ENCODE measurements at places on chromosomes 2 and 18.

GRCh38 chr18:75100832-75101630, 107.9 kb downstream of the PTGR3 start:
- DNase-seq, result no peak

DNA sequence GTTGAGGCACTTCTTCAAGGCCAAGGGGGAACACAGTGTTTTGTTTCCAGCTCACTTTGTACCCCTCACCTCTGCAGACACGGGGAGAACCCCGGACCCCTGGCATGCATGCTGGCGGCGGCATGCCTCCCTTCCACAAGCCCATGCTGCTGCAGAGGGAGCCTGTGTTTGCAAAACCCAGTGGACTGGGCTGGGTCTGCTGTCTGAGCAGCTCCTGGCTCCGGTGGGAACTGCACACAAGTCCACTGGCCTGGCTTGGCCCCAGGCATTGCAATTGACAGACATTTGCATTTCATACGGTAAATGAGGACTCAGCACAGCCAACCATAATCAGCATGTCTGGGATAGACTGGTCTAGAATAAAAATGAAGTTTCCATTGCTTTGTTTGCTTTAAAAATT, 62.4 kb downstream of the RALBP1 start:
- DNase-seq, result no peak

- no peak for DNase-seq
These were observed 60.5 kb upstream of the PMAIP1 start for GRCh38 chr18:59839246-59839645.

DNA sequence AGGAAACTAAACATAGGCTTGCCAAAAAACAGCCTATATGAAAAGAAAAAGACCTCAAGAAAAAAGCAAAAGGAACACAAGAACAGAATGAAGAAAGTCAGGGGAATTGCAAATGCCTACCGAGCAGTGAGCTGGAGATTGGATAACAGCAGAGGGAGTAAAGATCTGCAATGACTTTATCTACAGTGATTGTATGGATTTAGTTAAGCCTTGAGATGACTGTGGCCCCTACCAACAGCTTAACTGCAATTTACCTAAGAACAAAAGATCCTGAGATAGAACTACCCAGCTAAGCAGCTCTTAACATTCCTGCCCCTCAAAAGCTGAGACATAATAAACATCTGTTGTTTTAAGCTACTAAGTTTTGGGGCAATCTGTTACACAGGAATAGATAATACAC, 20.5 kb downstream of the LNPK start:
- no peak for DNase-seq

GRCh38 chr18:35143622-35144596, 96.9 kb upstream of the ZNF397 start:
- DNase-seq, result no peak

DNA sequence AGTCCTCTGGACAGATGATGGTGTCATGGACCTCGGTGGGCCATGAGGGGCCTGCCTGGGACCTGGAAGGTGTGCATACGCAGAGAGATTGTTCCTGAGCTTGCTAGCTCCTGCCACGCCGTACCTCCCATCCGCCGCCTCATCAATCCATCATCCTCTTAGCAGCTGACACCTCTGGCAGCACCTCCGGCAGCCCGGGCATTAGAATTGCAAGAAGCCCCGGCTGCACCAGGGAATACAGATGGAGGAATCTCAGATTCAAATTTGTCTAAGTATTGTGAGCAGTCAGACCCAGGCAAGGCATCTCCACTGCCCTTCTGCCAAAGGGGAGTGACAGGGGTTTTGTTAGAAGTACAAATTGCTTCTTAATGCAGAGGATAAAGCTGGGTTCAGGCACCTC, 4.5 kb downstream of the C1QL2 start:
- no peak for DNase-seq

GRCh38 chr2:119261493-119262225, 38.0 kb downstream of the STEAP3 start:
- no peak for DNase-seq

- DNase-seq, result no peak
These were observed 49.6 kb downstream of the CPS1 start for GRCh38 chr2:210606001-210606400.

DNA sequence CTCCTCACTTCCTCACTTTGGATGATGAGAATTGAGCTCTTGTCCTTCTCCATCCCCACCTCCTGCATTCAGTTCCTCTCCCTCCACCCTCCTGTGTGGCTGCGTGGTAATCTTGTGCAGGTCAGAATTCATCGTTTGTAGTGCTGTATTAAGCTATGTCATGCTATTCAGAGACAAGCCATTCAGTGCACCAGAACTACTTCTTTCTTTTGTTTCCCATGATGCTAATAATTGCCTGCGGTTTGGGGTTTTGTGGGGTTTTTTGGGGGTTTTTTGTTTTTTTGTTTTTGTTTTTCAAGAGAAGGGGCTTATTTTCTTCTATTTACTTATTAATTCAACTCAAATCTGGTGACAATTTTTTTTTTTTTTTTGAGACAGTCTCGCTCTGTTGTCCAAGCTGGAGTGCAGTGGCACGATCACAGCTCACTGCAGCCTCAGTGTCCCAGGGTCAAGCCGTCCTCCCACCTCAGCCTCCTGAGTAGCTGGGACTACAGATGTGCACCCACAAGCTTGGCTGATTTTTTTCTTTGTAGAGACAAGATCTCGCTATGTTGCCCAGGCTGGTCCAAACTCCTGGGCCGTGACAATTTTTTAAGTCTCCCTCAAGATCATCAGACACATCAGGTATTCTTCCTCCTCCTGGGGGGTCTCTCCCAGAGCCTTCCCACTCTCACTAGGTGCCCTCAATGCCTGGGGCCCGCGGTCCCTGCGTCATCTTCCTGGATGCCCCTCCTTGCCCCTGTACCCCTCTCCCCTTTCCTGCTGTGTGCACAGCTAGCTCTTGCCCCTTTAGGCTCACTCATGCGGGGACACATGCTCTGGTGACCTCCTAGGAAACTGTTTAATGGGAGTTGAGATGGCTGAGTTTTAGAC, 37.8 kb downstream of the MAL start:
- no peak for DNase-seq

DNA sequence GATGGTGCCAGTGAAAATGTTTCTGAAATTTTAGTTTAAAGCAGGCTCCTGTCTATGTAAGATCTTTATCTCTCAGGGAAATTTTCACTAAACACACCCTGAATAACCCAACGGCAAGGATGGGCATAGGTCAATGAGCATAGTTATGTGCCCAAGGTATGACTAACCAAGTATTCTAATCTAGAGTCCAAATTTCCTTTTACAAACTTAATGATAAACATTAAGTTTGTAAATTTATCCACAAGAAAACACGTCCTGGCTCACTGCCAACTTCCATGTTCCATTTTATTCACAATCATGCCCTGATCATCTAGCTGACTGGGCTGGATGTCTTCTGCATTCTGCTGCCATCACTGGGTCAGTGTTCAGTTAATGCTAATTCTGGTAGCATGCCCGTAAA, 151.2 kb downstream of the SRBD1 start:
- DNase-seq, result no peak

GRCh38 chr2:8475349-8476031, 206.4 kb upstream of the ID2 start:
- DNase-seq, result no peak

DNA sequence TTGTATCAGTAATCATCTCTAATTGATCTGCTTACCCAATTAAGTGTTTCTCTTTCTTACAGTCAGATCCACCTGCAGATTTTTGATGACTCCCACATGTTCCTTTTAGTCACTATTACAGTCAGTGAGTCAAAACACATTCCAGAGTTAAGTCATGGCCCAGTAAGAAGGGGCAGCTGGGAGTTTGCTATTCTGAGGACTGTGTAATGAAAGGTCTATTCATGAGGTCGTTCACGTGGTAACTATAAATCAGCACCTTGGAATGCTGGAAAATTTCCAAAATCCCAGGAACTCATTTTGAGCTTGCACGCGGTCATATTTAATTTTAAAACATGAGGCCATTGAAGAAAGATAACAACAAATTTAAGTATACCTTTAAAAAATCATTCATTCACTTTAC, 252.5 kb downstream of the XIRP2 start:
- no peak for DNase-seq

- DNase-seq, result no peak
These were observed 52.8 kb downstream of the LDLRAD4 start for GRCh38 chr18:13271302-13271911.

- no peak for DNase-seq
These were observed 680.2 kb upstream of the LRRTM4 start for GRCh38 chr2:78202366-78202765.

- no peak for DNase-seq
These were observed 49.9 kb downstream of the DHRS9 start for GRCh38 chr2:169119123-169119760.

DNA sequence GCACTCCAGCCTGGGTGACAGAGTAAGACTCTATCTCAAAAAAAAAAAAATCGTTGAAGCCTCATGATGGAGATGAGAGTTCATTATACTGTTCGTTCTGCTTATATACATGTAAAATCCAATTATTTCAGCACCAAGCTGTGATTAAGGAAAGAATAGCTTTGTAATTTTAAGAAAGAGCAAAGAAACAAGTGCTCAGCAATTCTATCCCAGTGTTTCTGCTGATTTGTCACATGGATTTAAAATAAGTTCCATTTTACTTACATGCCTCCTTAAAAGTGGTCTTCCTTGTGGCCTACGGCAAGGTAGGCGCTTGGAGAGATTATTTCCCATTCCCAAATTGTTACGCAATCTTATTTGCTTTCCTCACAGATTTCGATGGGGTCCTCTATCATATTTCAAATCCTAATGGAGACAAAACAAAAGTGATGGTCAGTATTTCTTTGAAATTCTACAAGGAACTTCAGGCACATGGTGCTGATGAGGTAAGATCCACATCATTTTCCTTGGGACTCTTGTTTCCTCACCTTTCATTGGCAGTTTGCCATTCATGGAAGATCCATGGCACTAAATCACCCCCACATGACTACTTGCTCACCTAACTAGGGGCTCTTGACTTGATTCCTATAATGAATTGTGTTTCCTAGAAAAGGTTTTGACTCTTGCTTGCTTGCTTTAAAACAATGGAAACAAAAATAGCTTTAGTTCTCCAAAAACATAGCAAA, 11.5 kb downstream of the ARPC2 start:
- no peak for DNase-seq

DNA sequence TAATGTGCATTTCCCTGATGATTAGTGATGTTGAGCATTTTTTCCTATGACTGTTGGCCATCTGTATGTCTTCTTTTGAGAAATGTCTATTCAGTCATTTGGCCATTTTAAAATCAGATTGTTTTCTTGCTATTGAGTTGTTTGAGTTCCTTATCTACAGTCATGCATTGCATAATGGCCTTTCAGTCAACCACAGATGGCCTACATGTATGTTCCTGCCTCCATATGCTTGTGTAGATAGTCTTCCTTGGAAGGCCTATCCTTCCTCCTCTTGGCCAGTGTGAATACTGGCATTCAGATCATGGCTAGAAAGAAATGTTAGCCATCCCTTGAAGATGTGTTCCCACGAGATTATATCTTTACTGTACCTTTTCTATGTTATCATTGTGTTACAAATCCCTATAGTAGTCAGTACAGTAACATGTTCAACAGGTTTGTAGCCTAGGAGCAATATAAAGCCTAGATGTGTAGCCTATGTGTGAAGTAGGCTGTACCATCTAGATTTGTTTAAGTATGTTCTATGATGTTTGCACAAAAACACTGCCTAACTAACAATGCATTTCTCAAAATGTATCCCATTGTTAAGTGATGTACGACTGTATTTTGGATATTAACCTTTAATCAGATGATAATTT, 65.6 kb upstream of the CD302 start:
- no peak for DNase-seq

GRCh38 chr2:48174503-48174902, 268.2 kb upstream of the FBXO11 start:
- no peak for DNase-seq

DNA sequence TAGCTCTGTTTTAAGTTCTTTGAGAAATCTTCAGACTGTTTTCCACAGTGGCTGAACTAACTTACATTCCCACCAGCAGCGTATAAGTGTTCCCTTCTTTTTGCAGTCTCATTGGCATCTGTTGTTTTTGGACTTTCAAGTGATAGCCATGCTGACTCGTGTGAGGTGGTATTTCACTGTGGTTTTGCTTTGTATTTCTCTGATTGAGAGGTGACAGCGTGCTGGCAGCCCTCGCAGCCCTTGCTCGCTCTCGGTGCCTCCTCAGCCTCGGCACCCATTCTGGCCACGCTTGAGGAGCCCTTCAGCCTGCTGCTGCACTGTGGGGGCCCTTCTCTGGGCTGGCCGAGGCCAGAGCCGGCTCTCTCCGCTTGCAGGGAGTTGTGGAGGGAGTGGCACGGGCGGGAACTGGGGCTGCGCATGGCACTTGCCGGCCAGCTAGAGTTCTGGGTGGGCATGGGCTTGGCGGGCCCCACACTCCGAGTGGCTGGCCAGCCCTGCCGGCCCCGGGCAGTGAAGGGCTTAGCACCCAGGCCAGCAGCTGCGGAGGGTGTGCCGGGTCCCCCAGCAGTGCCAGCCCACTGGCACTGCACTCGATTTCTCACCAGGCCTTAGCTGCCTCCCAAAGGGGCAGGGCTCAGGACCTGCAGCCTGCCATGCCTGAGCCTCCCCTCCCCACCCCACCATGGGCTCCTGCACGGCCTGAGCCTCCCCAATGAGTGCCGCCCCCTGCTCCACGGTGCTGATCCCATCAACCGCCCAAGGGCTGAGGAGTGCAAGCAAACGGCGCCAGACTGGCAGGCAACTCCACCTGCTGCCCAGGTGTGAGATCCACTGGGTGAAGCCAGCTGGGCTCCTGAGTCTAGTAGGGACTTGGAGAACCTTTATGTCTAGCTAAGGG, 151.8 kb downstream of the IRS1 start:
- DNase-seq, result no peak

DNA sequence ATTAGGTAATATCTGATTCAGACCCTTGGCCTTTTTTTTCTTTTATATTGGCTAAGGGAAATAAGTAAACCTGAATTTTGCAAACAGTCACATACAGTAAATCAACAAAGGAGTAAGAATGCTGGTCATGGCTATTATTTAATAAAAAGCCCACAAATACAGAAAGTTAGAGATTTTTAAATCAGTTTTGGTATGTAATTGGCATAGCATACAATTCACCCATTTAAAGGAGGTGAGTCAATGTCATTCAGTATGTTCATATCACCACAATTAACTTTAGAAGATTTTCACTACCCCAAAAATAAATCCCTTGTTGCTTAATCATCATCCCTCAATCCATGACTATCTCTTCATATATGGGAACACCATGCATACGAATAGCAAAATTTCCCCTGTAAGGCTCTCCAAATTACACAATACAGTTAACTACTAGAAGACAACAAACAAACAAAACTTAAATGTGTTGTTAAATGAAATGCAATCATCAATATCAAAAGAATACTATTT, 45.9 kb upstream of the NYAP2 start:
- DNase-seq, result no peak

DNA sequence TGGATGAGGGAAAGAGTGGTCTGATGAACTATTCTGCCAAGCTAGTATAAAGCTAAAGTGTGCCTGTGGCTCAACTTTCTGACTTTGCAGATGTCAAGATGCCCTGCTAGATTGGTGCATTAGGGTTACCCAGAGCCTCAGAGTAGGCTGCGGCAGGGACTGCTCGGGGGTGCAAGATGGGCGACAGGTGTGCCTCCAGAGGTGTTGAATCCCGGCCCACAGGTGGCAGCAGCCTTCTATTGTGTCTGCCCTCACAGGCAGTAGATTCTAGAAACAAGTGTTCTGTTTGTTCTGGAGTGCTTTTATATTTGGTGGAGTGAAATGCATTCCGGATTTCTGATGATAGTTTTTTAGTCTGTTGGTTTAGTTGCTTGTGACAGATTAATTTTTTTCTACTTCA, 131.6 kb upstream of the IL1R2 start:
- no peak for DNase-seq

GRCh38 chr2:241509155-241509784, 886 bp upstream of the STK25 start:
- no peak for DNase-seq

- DNase-seq, result no peak
These were observed 182.7 kb upstream of the SIX2 start for GRCh38 chr2:45191976-45192375.

Measured in activated T-cell treated with anti-CD3 and anti-CD28 coated beads, Interleukin-2, amount 50 U/mL, for 1 hour (primary cell).